NCI-H1436 (cell line): ENCODE measurements at places on chromosomes 4 and X.
A peak's percentile ranks its signal among the peaks of the same experiment; 100 is the strongest.

GRCh38 chrX:109959356-109959871, 43.5 kb upstream of the TMEM164 start:
- no peak for DNase-seq

DNA sequence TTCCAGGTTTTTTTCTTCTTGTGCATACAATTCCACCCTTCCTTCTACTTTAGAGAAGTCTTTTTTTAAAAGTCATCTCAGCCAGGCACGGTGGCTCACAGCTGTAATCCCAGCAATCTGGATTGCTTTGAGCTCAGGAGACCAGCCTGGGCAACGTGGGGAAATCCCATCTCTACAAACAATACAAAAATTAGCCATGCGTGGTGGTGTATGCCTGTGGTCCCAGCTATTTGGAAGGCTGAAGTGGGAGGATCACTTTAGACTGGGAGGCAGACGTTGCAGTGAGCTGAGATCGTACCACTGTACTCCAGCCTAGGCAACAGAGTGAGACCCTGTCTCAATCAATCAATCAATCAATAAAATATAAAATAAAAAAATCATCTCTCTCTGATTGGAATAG, 14.8 kb downstream of the ELOVL6 start:
- no peak for DNase-seq

GRCh38 chr4:4792466-4792865, 67.0 kb upstream of the MSX1 start:
- no peak for DNase-seq

GRCh38 chrX:133440797-133441163, 25.5 kb upstream of the GPC4 start:
- no peak for DNase-seq

DNA sequence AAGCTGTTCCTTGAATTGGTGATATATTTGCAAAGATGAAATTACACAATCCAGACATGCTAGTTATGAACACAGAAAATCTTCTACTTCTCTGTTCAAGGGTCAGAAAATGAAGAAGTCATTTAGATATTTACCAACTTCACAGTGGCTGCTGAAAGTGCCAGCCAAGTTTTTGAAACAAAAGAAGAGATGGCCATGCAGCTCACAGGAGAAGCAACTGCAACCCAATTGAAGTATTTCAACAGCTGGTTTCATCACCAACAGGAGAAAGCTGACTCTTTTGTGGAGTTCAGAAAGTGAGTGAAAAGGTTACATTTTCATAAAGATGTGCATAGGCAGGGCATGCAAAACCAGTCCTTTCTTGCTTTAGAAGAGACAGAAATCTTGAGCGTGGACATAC, 70.1 kb upstream of the LSM6 start:
- DNase-seq, result no peak

GRCh38 chr4:105257817-105258495, 111.3 kb downstream of the TET2 start:
- DNase-seq, result no peak

- DNase-seq, result no peak
These were observed 94.0 kb downstream of the COL4A6 start for GRCh38 chrX:108344216-108344615.

GRCh38 chrX:545452-545885, 85.1 kb upstream of the SHOX start:
- DNase-seq, result no peak

DNA sequence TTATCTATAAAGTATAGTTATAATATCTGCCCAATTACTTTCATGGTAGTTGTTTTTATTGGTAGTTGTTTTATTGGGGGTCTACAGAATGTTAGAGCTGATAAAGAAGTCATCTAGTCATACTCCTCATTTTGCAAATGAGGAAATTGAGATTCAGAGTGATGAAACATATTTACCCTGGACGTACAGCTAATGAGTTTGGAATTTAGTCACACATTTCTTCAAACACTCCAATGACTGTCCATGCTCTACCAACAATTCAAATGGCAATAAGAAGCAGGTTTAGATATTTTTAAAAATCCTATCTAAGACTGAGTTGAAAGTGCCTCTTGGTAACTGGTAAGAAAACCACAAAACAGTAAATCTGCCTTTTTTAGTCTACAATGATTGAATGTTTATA, 98.2 kb downstream of the MAGEC1 start:
- DNase-seq, result no peak

DNA sequence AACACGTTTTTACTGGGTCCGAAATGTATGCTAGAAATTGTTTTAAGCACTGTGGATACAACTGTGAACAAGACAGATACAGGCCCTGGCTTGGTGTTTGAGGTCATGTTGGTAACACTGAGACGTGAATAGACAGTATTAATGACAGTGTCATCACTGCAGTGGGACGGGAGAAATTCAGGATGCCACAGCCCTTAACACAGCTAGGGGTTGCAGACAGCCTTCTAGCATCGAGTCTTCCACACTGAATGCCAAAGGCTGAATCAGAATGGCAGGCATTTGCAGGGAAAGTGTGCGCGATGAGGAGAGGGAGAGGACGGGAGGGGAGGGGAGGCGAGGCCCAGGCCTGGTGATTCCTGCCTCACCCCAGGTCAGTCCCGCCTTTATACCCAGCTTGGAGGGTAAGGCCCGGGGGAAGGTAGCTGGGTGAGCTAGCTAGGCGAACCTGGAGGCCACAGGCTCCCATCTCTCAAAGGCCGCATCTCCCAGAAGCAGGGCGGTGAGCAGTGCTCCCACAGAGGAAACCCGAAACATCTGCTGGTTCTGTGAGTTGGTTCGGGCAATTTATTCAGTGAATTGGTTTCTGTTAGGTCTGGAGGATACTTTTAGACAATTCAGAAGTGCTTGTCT, 44.1 kb upstream of the CLDN24 start:
- DNase-seq, result no peak

DNA sequence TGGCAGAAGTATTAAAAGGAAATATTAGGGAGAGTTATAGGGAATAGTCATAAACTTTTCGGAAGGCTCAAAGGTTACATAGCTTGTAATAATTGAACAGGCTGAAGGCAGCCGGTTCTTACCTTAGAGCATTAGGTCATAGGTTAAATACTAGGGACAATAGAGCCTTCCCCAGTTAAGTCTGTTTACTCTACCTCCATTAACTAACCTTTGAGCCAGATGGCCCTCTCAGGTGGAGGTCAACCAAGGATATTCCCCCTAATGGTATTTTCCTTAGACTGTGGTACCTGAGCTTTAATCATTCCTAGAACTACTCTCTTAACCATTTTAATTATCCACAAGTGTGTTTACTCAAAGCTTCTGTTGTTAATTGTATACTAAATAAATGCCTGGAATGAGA, 920.9 kb upstream of the PABPC4L start:
- no peak for DNase-seq

DNA sequence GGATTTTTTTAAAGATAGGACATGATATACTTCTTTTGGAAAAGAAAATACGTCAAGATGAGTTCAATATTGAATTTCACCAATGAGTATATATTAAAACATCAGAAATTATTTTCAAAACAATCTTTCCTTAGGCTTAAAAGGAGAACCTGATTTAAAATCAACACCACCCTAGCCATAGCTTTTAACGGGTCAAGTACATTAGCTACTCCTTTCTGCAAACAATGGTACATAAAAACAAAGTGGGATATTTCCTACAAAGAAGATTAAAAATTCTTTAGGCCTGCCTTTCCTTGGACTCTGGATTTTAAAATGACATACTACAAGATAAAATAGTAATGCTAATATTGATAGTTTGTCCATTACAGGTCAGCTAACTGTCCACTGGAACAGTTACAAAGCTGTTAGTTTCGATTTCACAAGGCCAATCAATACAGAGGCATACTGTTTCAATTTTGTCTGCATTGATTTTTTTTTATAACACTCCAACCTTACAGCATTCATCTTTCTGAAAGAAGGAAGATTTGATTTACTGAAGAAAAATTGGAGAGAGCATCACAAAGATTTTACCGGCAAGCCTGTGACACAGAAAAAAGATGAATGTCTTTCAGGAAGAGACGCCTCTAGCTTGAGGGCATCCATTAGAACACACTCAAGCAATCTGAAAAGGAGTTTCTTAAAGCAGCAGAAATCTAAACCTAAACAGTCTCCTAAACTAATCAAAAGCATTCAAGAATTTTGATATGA, 97.2 kb downstream of the MAB21L2 start:
- DNase-seq, result no peak

DNA sequence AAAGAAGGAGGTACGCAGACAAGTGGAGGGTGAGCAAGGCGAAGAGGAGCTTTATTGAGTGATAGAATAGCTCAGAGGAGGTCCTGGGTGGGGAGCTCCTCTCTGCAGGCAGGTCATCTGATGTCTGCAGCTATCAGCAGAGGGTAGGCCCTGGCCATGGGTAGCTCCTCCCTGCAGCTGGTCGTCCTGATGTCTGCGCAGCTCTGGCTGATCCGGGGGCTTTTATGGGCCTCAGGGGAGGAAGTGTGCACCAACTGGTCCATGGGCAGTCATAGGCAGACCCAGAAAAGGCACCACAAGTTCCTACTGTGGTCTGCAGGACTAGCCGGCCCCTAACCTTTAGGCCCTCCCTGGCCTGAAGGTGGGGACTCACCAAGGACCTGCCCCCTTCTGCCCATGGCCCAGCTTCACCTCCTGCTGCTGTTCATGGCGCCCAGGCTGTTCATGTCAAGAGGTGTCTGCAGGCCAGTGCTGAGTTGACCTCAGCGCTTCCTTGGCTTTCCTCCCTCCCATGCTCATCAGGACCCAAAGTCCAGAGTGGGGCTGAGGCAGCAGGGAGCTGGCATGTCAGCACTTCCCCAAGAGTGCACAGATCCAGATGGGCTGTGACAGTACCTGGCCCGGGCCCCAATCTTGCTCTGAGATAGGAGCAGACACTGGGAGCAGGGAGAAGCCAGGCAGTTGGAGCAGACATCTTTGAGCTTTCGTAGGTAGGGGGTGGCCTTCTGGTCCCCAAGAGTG, 46.1 kb downstream of the ARAP2 start:
- no peak for DNase-seq

- DNase-seq, result no peak
These were observed 314.1 kb downstream of the STK32B start for GRCh38 chr4:5365071-5366008.

GRCh38 chrX:49876750-49877149, 2.5 kb upstream of the USP27X start:
- peak; percentile 38 for DNase-seq

- no peak for DNase-seq
These were observed 10.2 kb upstream of the KIAA0232 start for GRCh38 chr4:6772223-6772928.

GRCh38 chrX:146433771-146434170, 375.8 kb upstream of the CXorf51B start:
- no peak for DNase-seq

DNA sequence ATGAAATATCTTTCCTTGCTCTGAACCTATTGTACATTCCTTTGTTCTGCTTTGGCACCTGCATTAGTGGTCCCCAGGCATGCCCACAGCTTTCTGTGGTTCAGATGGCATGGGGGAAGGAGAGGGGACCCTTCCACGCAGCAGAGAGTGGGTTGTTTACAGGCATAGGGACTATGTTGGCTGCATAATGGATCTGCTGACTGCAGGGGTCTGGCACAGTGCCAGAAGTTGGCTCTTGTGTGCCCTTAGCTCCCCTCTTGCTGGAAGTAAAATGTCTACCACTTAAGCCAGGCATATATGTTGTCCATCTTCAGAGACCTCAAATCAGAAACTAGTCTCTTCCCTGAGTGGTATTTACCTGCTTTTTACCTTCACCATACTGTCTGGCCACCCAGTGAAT, 651.9 kb upstream of the PCDH7 start:
- no peak for DNase-seq

DNA sequence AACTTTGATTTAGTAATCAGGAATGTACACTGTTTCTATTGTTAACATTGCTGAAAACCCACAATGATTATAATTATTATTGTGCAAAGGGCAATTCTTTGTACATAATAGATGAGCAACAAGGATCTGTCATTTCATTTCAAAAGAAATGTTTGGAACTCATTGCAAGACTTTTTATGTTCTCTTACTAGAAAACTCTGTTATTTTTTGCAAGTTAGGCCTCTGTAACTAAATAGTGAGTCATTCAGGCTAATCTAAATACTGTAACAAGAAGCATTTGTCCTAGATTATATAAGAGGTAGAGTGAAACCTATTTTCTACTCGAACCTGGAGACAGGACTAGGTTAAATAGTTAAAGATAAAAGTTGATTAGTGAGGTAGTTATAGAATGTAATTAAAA, 93.2 kb upstream of the FAM47B start:
- DNase-seq, result no peak

DNA sequence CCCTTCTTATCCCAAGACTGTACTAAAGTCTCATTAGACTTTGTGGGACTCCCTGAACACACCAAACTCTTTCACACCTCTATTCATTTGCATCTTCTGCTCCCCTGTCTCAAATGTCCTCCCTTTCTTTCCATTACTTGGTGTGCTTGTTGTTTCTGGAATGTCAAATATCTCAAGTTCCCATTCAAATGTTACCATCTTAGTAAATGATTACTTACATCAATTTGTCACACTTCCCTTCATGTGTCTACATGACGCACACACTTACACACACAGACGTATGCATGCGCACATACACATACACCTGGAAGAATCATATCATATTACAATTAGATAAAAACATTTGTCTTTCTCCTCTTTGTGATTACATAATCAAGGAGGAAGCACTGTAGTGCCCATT, 210.8 kb upstream of the TEX13C start:
- DNase-seq, result no peak

DNA sequence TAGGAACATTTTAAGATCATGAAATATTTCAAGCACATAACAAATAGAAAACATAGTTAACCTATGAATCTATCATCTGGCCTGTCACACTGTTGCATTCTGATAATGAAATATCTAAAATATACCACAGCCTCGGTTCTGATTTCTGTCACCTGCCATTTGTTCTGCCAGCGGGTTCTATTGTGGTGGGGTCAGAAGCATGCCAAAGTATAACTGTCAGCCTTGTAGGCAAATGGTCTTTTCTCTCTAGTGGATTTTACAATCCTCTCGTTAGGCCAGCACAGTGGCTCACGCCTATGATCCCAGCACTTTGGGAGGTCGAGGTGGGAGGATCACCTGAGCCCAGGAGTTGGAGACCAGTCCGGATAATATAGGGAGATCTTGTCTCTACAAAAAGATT, 47.9 kb downstream of the HTRA3 start:
- DNase-seq, result no peak

- no peak for DNase-seq
These were observed 19.3 kb upstream of the CLNK start for GRCh38 chr4:10703766-10704429.

GRCh38 chr4:1366371-1367229, 19.6 kb downstream of the UVSSA start:
- no peak for DNase-seq

DNA sequence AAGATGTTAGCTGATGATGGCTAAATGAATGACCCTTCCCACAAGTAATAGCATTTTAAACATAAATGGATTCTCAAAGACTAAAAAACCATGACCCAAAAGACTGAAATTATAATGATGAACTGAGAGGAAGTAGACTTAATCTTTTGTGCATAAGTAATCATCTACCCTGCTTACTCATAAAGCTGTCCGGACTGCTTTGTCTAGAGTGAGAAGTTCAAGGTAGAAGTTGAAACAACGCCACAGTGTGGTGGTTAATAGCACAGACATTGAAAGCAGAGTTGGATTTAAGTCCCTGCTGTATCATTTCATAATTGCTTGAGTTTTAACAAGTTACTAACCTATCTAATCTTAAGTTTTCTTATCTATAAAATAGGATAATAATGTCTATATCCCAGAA, 346.6 kb downstream of the CENPC start:
- no peak for DNase-seq
